NCI-H82 (cell line): ENCODE measurements at places on chromosomes 12 and 14.

DNA sequence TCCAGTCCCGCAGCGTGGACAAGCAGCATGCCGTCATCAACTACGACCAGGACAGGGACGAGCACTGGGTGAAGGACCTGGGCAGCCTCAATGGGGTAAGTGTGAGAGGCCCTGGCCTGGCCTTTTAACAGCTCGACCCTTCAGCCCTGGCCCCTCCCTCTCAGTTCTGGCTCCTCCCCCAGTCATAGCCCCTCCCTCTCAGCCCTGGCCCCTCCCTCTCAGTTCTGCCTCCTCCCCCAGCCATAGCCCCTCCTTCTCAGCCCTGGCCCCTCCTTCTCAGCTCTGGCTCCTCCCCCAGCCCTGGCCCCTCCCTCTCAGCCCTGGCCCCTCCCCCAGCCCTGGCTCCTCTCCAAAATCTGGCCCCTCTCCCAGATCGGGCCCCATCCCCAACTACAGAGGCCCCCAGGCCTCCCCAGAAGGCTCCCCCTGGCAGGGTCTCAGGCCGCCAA is 11.2 kb downstream of the CEP170B start:
- DNase-seq = peak; percentile 45

DNA sequence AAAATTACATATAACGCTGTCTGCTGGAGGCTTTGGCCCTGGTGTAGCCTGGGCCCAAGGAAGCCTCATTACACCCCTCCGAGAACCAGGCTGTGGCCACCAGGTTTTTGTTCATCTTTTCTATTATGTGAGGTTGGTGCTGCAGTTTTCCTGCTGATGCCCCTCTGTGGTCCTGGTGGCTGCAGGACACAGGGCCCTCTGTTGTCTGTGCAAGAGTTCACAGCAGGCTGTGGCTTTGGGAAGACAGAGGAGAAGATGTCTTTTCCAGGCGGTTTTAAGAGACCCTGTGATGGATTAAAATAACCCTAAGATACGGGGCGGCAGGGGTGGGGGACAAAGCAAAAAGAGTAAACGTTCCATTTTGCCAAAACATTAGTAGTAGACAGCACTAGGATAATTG is 121.5 kb downstream of the ADGRD1 start:
- no peak for DNase-seq

DNA sequence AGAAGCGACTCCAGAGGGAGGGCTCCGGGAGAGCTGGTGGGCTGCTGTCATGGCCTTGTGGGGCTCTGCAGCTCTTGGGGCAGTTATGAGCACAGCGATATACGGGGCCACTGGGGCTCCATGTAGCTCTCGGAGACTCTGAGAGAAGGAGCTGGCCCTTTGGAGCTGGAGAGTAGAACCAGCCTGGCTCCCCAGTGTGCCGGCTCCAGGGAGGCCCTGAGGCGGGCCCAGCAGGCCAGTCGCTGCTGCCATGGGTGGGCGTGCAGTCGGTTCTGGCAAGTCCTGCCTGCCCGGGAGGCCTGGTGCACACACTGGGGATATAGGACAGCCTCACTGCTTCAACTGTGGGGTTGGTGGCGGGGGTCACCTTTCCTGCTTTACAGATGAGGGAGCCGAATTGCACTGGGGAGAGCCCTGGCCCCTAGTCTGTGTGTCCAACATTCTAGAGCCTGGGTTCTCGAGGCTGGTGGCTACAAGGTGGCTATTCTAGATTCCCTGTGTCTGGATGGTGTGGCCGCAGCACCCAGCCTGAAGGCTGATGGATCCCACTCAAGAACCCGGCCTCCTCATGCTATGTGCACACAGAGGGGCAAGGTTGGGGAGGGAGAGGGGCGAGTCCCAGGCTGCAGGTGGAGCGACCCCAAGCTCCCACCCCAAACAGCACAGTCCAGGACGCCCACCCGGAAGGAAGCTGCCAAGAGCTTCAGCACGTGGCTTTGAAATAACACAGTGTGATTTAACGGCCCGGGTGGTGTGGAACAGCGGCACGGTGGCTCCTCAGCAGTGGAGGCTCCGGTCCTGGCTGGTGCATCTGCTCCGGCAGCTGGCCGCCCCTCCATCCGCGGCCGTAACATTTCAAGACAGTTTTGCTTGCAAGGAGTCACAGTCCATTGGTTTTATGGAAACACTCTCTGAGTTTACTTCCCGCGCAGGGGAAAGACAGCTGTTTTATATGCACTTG is 188.3 kb upstream of the C14orf180 start:
- DNase-seq = peak; percentile 55

DNA sequence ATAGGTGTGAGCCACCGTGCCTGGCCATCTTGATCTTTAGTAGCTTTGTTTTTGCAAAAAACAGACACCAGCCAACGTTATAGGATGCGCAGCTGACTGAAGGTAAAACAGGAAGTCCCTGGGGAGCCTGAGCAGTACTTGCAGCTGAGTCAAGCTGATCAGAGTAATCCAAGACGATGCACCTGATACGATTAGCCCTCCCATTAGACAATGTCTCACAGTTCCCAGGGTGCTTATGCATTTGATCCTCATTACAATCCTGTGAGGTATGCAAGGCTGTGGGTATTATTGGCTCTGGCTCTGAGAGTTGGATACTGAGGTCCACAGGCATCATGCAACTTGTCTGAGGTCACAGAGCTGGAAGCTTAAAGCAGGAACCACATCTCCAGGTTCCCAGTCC is 8.1 kb downstream of the KRT18 start:
- DNase-seq = peak; percentile 98

DNA sequence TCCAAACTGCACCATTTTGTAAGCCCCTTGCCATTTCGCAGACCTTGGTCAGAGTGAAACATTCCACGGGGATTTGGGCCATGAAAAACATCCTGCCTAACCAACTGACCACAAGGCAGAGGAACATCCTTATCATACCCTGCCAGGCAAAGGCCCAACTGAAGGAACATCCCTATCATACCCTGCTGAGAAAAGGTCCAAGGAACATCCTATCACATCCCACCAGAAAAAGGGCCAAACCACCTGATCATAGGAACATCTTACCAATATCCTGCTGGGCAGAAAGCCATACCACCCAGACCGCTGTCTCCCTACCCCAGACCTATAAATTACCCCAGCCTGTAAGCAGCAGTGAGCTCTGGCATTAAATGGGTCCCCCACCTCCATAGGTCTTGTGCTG is 19.4 kb upstream of the LRRC9 start:
- no peak for DNase-seq

- peak; percentile 85 for DNase-seq
Measured at GRCh38 chr12:15322164-15323061, at the start of gene PTPRO. Gene PTPRO (plus strand): TSS chr12:15322508.

DNA sequence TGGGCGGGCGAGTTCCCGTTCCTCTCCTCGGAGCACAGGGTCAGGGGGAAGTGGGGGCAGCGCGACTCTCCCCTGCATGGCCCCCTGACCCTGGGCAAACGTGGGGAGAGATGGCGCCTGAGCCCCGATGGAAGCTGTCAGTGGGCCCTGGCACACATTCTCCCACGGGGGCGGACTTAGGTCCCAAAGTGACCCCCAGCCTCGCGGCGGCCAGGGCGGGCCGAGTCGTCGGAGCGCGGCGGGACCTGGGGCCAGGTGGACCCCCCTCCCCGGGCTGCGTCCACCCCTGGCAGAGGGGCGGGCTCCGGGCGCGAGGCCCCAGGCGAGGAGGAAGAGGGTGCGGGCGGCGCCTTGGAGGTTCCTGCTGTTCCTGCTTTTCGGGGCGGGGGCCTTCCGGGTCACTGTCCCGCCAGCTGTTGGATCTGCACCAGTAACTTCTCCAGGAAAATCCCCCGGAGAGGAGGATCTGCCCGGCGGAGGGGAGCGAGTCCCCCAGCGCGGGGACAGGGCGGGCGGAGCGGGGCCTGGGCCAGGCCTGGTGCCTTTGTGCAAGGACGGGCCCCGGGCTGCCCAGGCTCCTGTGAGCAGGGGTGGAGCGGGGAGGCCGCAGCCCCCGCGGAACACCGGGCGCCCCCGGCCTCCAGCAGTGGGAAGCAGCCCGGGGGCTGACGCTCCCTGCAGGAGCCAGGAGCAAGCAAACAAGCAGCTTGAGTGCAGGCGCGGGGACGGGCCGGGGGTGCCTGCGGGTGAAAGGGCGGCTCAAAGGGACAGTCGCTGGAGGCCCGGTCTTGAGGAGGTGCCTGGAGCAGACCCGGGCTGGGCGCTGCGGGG is 15.3 kb downstream of the TNFAIP2 start:
- no peak for DNase-seq

DNA sequence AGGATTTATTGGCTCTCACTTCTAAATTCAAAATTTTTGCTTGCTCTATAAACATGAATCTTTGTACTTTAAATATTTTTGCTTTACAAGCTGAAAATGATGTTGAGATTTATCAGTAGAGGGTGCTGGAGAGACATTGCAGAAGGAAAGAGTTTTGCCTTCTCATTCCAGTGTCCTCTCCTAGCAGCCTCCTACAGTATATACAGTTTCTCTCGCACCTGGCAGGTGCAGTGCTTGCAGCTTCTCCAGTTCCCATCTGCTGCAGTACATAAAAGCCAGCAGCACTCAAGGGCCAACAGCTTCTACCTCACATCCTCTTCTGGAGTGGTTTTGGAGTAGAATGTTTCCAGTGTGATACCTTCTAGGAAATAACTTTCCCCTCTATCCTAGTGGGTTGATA is 601.8 kb upstream of the ATXN7L3B start:
- DNase-seq = peak; percentile 18

GRCh38 chr12:66623455-66623854 is 55.4 kb downstream of the GRIP1 start:
- DNase-seq = no peak

GRCh38 chr14:42804141-42804540 is 1197.5 kb downstream of the LRFN5 start:
- no peak for DNase-seq

DNA sequence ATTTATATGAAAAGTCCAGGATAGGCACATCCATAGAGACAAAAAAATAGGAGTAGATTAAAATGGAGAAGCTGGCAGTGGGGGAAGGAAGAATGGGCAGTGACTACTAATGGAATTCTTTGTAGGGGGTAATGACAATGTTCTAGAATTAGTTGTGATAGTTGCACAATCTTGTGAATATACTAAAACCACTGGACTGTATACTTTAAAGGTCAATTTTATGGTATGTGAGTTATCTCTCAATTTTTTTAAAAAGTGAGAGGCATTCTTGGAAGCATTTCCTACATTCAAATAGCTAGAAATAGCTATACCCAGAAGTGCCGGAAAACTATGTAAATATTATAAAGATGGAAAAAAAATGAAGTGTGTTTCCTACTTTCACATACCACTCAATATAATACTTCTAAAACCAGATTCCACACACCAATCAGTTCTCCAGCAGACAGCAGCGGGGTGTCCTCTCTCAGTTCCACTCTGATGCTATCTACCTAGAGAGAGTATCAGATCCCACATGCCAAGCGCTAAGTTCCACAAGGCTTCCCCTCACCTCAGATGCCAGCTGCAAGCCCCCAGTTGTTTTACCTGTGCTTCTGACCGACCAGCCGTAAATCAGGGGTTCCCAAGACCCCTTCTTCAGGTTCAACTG is 41.7 kb upstream of the NID2 start:
- DNase-seq = no peak

DNA sequence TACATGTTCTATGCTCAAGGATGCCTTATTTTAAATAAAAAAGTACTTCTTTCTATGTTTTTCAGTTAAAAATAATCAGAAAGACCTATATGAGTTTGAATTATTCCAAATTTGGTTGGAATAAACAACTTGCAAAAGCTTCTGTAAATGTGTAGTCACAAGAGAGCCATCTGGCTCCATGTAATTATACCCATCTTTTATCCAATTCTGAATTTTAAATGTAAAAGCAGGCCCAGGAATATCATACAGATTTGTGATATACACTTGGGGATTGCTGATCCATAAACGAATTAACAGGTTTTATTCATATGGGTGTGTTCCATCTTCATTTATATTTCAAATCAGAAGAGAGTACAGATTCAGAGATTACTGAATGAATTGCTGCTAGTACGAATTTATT is 329.2 kb upstream of the LRFN5 start:
- no peak for DNase-seq

GRCh38 chr12:122979001-122979907 is 1.2 kb upstream of the ARL6IP4 start:
- no peak for DNase-seq

- DNase-seq = no peak
Measured at GRCh38 chr14:97329701-97330100, 532.5 kb downstream of the VRK1 start.

GRCh38 chr14:105028251-105028927 is 7.5 kb upstream of the CDCA4 start:
- no peak for DNase-seq

DNA sequence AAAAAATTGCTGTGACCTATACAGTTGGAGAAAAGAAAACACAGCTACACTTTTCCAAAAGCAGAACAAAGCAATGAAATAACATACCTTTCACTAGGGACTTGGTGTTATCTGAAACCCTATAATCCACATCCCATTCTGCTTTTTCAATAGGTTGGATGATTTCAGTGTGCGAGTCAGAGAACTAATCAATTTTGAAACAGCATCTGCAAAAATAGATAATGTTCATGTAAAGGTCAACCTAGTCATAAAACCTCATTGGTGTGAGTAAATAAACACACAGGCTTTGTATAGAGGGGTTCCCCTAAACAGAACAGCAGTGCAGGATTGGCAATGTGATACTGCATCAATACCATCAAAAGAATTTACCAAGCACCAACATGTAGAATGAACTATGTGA is 173.0 kb upstream of the G2E3 start:
- DNase-seq = no peak

- no peak for DNase-seq
Measured at GRCh38 chr14:100054316-100055075, 10.7 kb upstream of the EVL start.

GRCh38 chr12:124867401-124867930 is 3.8 kb upstream of the SCARB1 start:
- DNase-seq = no peak

DNA sequence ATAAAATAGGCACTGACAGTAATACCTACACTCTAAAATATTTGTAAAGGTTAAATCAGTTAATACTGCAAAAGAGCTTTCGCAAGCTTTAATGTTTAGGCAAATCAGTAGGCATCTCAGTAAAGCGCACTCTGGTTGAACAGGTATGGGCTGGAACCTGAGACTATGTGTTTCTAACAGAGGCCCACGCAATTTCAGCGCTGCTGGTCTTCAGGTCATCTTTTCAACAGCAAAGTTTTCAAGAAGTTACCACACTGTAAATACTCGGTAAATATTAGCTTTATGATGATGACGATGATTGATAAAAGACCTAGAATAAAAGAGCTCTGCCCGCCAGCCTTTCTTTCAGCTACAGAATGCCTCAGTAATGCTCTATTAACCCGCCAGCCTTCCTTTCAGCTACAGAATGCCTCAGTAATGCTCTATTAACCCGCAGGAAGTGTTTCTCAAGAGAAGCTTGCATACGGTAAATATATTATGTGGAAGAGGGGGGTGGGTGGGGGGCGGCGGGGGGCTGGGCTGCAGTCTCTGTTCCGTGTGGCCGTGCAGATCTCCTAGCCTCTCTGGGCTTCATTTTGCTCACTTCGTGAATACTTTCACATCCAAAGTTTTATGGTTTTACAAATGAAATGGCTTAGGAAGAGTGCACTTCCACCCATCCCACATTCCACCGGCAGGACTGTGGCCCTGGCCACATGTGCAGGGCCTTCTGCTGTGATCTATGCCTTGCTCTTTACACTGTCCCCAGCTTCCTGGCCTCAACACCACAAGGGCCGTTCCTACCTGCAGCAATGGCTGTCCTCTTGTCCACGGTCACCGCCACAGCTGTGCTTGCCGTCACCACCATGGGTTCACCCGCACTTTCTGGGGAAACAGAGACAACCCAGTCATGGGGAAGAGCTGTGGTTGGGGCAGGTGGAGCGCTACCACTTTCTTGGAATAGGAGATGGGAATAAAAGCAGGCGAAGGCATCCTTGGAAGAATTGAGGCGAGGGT is 19.9 kb downstream of the LRTM2 start:
- DNase-seq = no peak

GRCh38 chr14:21647380-21647779 is 6.3 kb upstream of the OR4E2 start:
- DNase-seq = no peak

- no peak for DNase-seq
Measured at GRCh38 chr14:81305743-81306142, 85.0 kb upstream of the GTF2A1 start.
